Activated naive CD4-positive, alpha-beta T cell treated with anti-CD3 and anti-CD28 coated beads, Interleukin-2, amount 50 U/mL, for 16 hours (primary cell): ENCODE measurements at places on chromosomes 6 and 20.
A peak's percentile ranks its signal among the peaks of the same experiment; 100 is the strongest.

- DNase-seq = no peak
Observed at GRCh38 chr6:1659816-1660215, 50.1 kb downstream of the FOXC1 start.

GRCh38 chr6:24743265-24743943, 24.4 kb upstream of the C6orf62 start:
- peak; percentile 31 for DNase-seq

DNA sequence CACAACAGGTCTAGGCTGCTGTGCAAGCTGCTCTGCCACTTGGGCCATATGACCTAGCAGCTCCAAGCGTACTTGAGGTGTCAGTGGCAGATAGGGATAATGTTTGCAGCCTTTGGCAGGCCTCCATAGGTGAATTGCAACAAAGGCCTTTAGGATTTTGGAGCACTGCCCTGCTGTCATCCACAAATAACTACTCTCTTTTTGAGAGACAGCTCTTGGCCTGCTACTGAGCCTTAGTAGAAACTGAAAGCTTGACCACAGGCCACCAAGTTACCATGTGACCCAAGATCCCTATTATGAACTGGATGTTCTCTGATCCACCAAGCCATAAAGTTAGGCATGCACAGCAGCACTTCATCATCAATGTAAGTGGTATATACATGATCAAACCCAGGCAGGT, 29.9 kb downstream of the FBXO30 start:
- no peak for DNase-seq

- DNase-seq = peak; percentile 51
Observed at GRCh38 chr6:119350202-119350951, 816 bp upstream of the MAN1A1 start.
